ENCODE measurements at places on chromosomes 11 and 22.

- no peak for DNase-seq
Observed at GRCh38 chr11:32920570-32920969, 28.0 kb downstream of the QSER1 start.

DNA sequence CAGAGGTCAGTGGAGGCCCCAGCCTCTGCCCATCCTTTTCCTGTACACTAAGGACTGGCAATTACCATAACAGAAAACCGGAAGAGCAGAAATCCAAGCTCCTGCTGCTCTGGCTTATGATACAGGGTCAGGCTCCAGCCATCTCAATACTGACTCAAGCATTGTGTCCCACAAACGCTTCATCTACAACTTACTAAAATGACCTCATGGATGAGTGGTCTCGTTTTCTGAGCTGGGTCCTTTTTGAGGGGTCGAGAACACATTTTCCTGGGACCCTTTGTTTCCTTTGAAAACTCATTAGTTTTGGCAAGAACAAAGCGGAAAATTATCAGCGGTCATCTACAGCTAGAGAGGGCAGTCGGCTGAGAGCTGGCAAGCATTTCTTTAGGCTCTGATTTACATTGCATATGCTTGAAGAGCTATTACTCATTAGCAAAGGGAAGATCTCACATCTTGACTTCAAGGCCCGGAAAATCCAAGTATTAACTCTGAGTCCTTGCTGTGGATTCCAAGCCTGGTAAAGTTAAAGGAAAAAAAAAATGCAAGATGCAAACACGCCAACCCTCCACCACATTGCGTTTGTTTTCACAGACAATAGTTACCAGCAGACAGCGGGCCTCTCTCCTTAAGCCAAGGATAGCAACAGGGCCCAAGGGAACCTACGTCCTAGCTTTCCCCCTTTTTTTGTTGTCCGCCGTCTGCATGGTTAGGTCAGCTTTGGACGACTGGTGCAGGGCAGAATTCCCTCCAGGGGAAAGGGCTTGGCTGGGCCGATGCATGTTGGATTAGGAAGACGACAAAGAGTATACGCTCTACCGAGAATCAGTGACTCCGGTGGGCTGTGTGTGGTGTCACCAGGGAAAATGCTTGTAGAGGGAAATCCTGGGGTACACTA is 1.8 kb downstream of the TESMIN start:
- no peak for DNase-seq

DNA sequence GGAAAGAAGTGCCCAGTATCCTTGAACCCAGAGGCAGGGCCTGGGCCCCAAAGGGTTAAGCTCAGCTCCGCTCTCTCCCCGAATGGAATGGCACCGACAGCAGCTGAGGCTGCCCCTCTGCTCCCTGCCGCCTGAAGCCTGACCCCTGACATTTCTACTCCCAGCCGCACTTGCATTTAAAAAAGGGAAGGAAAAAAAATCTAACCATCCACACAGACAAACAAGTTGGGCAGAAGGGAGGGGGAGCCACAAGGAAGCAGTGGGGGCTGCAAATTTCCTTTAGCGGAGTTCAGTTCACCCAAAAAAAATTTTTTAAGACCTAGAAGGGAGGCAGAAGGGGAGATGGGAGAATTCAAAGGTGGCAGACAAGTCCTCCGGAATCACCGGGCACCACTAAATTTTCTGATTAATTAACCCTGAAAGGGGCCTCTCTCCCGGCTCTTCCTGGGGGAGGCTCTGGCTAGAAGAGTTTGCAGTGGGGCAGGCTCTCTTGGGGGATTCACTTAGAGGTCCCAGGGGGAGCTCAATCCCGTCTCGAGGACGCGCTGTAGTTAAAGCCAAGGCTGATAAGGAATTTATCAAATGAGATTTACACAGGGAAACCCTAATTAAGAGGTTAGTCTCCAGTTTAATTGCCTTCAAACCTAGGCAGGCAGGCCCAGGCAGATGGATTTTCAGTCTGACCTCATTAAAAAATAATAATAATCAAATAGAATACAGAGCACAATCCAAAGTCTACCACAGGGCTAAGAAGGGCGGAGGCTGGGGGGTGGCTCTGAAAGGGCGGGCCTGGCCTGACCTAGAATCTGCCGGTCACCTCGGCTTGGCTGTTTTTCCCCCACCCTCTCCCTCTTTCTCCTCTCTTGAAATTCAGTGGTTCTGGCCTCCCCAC is 25.6 kb downstream of the MN1 start:
- no peak for DNase-seq

DNA sequence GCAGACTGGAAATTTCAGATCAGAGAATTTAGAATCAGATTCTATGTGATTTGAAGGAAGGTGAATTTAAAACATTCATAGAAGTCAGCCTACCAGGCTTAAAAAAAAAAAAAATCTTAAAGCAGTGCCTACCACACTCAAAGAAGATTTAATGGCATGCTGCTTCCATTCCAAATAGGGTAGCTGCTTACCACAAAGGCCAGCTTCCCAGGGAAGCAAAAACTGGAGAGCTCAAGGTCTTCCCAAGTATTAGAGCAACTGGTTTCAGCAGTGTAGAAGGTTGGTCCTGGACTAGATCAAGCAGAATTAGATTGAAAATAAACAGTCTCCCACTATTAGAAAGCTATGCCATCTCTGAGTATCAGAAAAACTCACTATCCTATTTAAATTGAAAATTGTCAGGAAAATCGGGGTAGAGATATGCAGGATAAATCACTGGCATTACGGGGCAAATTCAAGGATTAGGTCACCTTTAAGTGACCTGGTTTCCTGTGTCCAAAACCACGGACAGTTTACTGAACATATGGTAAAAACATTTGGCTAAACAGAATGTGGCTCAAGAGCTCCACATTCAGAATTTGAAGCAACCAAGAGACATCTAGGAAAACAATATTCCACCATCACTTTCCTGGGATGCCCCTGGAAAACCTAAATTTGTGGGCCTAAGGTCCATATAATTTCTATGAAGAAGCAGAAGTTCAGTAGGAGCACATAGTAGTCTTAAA is 1.3 kb downstream of the C11orf42 start:
- no peak for DNase-seq

DNA sequence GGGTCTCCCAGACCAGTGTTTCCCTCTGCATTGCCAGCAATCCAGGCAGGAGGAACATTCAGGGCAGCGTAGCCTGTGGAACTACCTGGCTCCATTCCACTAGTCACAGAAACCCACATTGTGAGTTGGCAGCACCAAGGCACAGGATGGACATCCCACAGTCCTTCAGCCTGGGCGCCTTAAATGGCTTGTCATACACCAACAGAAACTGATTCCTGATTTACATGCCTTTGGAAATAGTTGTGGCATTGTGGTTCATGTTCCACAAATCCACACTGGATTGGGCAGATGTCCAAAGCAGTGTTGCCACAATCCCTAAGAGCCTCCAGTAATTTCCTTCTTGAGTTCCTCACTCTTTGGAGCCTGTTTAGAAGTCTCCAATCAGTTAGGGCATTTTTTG is 225.6 kb downstream of the BLID start:
- DNase-seq = no peak

DNA sequence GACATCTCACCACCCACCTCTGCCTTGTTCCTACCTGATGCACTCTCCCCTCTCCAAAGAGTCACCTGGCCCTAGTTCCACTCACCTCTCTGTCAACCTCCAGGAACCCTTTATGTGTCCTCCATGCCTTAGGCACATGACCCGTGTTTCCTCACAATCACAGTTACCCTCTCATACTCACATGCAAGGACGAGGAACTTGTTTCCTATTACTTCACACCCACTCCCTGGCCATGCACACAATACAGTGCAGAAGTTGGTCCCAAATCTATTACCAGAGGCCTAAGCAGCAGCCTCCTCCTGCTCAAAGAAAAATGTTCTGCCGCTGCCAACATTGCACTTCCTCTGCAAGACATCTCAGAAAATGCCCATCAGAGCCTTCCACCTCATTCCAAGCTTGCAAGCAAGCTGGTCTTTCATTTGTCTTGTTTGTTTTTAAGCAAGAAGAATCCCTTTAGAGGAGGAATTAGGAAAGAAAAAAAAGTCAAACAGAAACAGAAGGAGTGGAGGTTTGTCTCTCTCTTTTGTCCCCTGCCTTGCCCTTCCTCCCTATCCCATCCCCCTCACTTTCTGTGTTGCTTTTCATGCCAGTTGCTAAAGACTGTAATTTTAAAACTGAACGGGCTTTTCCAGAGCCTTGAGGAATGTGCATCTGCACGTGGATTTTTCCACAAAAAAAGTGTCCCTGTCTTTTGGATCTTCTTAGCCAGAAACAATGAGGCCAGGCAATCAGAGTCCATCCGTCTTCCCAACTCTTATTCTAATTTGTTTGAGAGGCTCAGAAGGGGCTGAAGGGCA is 63.4 kb downstream of the KCNJ1 start:
- no peak for DNase-seq

DNA sequence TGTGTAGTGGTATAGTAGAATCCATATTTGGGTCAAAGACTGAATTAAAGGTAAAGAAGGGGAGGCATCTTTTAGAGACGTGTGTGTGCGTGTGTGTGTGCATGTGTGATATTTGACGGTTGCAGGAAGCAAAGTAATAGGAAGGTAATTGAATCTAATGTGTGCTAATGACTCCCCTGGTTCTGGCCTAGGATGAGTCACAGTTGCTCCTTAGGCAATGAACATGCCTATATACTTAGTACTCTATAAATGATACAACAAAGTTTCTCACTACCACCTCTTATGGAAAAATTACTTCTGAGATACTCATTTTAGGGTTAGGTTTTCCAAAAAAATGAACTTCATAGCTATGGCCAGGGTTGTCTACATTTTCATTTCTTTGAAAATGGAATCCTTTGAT is 409.6 kb downstream of the GUCY1A2 start:
- DNase-seq = no peak

GRCh38 chr22:37752189-37753087 is 55.3 kb upstream of the GCAT start:
- DNase-seq = no peak

All from CD4-positive, alpha-beta T cell treated with Interleukin-6 for 4 hours (primary cell).